Stromal cell of bone marrow (primary cell): ENCODE measurements at places on chromosomes 4 and X.

GRCh38 chrX:71103110-71103983 is 3.2 kb downstream of the CXorf65 start:
- DNase-seq = no peak

GRCh38 chrX:153885968-153886903 is at the start of gene L1CAM:
TSS of gene L1CAM (minus strand) at chrX:153886173. CDS start at chrX:153875836, 10,337 bp downstream.
- no peak for DNase-seq

- no peak for DNase-seq
Observed at GRCh38 chr4:73086095-73086868, 16.8 kb upstream of the COX18 start.

GRCh38 chr4:98283219-98284189 is 22.3 kb downstream of the RAP1GDS1 start:
- peak; percentile 32 for DNase-seq

- DNase-seq = no peak
Observed at GRCh38 chr4:48297256-48297846, 27.7 kb upstream of the TEC start.

GRCh38 chrX:29842552-29842951 is 372.8 kb upstream of the MAGEB2 start:
- DNase-seq = no peak

DNA sequence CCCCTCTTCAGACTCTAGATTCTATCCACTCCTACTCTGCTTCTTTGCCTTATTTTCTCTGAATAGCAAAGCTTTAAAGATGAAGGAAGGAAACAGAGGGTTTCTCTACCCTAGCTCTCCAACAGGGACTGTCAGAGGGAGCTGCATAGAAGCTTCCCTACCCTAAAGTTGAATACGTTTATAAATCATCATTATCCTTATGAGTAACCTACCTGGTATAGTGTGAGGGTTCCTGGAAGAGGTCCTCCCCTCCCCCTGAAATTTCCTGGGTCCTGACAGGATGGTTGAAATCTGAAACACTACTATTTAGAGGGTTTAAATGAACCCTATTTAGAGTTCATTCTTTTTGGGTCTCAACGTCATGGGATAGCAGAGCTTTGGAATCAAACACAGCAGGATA is 187.0 kb upstream of the RBPJ start:
- DNase-seq = no peak

DNA sequence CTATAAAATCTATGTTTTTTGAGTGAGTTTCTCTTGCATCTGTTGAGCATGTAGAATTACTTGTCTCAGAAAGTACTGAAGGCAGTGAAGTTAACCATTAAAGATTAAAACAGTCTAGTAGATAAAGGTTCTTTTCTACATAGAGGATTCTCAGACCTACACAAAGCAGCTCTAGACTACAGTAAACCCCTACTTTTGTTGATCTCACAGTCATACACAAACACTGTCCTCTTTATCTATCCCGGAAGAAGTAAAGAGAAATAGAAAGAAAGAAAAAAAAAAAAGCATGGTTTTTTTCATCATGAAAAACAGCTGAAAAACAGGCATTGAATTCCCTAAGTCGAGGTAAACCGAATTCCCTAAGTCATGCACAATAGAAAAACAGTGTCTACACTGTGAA is 58.6 kb downstream of the COL25A1 start:
- no peak for DNase-seq
